HCT116 (cell line): ENCODE measurements at places on chromosomes 6 and 20. TPM values are rescaled to one million over a fixed set of nuclear protein-coding genes. Genes with fewer than 3 reads are reported as not detected.

DNA sequence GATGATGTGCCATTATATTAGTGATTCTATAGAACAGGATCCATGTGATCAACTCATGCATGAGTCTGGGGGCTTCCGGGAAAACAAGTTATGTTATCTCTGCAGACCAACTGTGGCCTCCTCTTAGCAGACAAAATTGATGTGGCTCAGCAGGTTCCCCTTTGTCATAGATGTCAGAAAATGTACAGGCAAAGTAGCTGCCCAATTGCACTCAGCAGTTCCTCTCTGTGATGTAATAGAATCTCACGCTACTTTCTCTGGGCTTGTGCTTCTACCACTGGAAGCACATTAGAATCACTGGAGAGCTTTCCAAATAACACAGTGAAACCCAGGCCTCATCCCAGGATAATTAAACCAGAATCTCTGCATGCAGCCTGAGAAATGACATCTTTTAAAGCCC, 253.1 kb downstream of the SLC24A3 start:
- DNase-seq = no peak

The OR12D2 gene
- total RNA-seq = not detected

The RNF39 gene
- 0.22 TPM for total RNA-seq

DNA sequence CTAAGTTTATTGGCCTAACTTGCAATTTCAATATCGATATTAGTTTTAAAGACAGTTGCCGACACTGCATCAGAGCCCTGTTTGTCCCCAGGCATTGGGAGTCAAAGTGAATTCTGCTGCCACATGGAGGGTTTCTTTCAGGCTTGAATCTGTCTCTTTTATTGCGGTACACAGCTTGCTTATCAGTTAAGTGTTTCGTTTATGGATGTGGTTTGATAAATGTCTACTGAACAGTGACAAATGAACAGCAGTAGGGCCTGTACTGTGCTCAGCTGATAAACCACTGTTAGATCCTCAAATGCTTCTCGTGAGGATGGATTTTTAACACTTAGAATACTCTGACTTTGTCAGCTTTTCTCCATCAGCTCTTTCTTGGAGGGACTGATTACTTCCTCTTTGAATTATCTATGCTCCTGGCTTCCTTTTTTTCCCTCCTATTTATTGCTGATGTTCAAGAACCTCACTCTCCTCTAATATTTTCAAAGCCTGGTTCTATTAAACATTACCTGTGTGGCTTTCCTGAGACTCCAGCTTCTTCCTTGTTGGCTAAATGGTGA, 240.8 kb downstream of the PLCB1 start:
- no peak for DNase-seq

DNA sequence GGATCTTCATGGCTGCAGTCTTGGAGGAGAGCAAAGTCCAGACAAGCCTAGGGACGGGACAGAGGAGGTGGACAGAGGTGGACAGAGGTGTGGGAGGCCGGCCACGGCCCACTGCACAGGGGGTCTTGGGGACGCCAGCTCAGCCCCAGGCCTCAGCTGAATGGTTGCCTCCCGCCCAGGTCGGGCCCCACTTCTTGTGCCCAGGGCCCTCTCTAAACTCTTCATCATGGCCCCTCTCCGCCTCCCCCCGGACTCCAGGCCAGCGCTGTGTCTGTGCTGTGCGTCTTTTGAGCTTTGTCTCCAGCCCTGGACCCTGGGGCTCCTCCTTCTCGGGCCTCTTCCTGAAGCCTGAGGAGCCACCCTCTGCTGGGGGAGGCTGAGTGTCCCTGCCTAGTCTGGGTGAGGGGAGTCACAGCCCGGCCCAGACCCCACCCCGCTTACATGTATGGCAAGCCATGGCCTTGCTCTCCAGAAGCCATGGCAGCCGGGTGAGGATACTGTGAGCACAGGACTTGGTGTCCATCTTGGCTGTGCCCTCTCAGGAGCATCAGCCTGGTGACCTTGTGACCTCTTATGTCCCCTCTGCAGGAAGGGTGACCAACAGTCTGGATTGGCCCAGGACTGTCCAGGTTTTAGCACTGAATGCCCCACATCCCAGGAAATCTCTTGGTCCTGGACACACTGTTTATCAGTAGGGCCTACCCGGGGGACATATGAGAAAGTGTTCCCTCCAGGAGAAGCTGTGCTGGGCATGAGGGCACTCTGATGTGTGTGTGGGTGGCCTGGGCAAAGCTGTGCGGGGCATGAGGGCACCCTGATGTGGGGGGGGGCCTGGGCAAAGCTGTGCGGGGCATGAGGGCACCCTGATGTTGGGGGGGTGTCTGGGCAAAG, 9.4 kb upstream of the NPBWR2 start:
- DNase-seq = no peak

DNA sequence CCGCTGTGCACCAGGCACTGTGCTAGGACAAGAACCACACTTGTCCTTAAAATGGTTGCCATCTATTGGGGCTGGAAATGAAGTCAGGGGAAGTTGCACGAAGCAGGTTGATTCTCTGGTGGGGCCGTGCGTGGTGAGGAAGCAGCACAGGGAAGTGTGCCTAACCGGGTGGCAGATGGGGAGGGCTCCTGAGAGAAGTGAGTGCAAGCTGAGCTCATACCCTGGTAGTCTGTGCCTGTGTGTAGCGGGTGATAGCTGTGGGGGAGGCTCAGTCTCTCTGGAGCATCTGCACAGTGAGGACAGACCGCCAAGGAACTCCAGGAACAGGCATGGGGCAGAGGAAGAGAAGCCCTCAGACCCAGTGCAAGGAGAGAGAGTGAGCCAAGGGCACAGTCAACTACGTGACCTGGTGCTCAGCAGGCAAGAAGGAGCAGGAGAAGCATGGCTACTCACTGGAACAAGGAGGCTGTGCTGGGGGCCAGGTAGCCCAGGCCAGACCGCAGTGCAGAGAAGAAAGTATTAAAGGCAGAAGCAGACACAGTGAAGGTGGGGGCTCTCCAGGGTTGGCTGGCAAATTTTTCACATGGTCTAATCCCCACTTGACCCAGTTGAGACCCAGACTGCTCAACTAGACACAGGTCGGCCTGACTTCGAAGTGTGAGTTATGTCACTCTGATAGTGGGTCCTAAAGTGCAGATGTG, 155.0 kb downstream of the CDH26 start:
- DNase-seq = no peak

DNA sequence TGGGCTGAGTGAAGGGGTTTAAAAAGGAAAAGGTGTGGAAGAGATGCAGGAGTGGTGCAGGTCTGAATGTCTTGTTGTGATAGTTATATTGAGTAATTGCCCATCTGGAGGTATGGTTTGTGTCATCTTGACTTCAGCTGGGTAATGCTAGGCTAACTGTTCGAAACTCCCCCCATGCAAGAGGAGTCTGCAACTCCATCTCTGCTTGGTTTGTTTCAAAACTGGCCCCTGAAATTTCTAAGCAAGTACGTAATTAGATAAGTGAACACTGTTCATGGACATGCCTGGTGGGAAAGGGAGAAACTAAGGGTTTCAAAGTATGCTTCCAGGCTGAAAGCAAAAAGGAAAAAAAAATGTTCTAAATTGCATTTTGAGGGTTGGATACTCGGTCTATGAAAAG, 17.1 kb downstream of the TTK start:
- DNase-seq = no peak

GRCh38 chr6:12814015-12814414, 97.4 kb downstream of the PHACTR1 start:
- DNase-seq = no peak
